Hindlimb muscle (tissue), 1 donor: ENCODE measurements at places on chromosomes 1 and 21. TPM values are rescaled to one million over a fixed set of nuclear protein-coding genes. Genes with fewer than 3 reads are reported as not detected.

ANGPTL7 gene
- 0.54 TPM for polyA plus RNA-seq

AGMAT gene
- polyA plus RNA-seq, result 3.4 TPM

OR2AK2 gene
- polyA plus RNA-seq, result not detected

DIRAS3 gene
- 3.9 TPM for polyA plus RNA-seq

AQP10 gene
- not detected for polyA plus RNA-seq

CCDC30 gene
- 2.5 TPM for polyA plus RNA-seq

SEC16B gene
- polyA plus RNA-seq, result 7.0 TPM

DCAF8 gene
- 115 TPM for polyA plus RNA-seq

DNA sequence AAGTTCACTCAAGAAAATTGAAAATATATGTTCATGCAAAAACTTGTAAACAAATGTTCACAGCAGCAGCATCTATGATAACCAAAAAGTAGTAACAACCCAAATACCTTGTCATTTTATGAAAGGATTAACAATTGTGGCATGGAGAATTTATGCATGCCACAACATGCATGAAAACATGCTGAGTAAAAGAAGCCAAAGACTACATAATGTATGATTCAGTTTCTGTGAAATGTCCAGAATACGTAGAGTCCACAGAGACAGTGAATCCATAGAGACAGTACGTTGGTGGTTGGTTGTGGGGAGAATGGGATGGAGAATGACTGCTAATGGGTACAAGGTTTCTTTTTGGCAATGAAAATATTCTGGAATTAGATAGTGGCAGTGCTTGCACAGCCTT is 148.7 kb downstream of the MAST2 start:
- no peak for DNase-seq

DNA sequence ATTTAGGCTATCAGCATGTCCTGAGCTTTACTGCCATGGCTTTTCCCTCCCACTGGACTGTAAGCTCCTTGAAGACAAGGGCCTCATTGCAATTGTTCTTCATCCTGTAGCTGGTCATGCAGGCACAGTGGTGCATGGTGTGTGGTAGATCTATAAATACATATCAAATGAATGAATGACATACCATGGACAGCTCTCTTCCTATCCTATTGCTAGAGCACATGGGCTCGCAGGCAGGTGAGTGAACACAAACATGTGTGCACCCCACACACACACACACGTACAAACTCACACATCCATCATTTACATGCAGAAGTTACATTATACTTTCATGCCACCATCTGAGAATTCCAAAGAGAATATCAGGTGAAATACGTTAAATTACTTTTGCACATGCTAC is 172.9 kb upstream of the RUNX1 start:
- no peak for DNase-seq

- no peak for DNase-seq
Measured at GRCh38 chr1:207645635-207646081, 725 bp downstream of the CR1L start.

GRCh38 chr21:38990424-38990794 is 184.7 kb downstream of the ETS2 start:
- no peak for DNase-seq

- peak; percentile 87 for DNase-seq
Measured at GRCh38 chr1:6262555-6263420, 1.9 kb upstream of the GPR153 start.

DNA sequence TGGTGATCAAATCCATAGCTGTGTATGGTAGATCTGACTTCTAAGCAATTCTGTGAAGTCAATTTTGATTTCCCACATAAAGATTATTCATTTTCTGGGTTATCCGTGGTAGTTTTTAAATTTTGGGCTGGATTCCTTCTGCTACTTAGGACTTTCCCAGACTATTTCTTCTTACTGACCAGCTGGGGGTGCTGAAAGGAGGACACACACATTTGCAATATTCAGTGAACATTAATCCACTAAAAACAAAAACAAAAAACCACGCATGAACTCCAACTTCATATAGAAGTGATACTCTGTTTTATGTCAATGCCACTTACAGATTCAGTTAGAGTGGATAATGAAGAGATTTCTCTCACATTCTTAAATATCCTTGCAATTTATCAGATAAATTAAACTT is 105.4 kb downstream of the KCTD3 start:
- no peak for DNase-seq

DNA sequence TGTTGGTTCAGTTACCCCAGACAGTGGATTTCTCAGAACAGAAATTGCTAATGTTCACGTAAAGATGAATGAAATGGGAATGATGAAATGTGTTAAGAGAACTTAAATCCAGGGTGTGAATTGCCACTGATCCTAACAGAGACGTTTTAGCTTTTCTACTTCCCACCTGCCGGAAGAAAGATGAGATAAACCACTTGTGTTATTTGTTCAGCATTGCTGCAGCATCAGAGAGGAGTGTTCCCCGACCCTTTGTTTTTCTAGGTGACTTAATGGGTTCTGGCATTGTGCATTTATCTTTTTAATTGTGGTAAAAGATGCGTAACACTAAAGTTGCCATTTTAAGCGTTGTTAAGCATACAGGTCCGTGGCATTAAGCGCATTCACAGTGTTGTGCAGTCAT is 122.3 kb downstream of the GALNT2 start:
- DNase-seq, result no peak

DNA sequence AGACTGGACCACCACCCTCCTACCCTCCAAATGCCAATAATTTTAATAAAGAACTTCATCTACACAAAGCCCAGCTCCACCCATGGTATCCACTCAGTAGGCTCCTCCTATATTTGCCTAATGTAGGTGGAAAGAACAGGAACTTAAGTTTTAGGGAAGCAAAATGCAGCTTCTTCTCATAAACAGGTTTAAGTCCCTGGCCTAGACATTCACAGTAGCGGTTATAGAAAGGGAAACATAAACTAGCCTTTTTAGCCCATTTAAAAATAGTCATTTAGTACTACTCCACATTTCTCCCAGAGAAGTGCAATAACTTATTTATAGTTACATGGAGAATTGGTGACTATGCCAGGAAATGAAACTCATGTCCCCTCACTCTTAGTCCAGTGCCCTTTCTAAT is 56.6 kb upstream of the CPLANE2 start:
- DNase-seq, result no peak

- DNase-seq, result no peak
Measured at GRCh38 chr1:155882235-155882634, 22.9 kb downstream of the SYT11 start.

- no peak for DNase-seq
Measured at GRCh38 chr1:108063703-108064102, 98.7 kb upstream of the VAV3 start.
